Stimulated activated CD4-positive, alpha-beta T cell treated with anti-CD3 and anti-CD28 coated beads, Interleukin-1b, Interleukin-23, amount 100 ng/mL, for 4 hours (primary cell): ENCODE measurements at places on chromosomes 2 and 18.

- no peak for DNase-seq
Observed at GRCh38 chr2:8719528-8719927, 37.7 kb downstream of the ID2 start.

- no peak for DNase-seq
Observed at GRCh38 chr18:10057401-10057893, 143.6 kb downstream of the VAPA start.

DNA sequence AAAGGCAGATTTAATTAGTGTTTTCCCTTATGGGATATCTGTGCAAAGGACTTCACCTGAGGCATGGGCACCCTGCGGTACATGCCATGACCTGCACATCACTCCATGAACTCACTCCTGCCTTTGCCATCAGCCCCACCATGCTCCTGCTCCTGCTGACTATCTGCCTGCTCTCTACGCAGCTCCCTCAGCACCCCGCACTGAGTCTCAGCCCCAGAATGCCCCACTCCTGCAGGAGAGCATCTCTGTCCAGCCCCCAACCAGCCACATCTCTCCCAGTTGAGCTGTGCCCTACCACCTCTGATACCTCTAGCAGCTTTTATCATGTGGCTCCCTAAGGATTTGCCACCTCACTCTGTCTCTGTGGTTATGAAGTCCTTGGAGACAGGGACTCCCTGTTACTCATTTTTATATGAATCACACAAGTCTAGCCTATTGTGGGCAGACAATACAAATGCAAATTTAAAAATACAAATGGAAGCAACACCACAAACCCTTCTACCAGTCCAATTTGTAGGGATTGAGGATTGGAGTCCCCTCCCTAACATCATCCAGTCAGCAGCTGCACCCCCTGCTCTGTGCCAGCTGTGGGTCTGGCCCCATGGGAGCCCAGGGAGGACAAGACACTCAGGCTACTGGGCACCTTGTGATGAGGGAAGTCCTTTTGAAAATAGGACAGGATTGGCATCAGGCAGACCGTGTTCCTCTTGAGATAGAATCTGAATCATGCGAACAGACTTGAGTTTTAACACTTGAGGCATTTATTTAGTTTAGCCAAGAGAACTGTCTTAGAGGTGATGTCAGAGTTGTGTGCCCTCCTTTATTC is 689.6 kb upstream of the HS6ST1 start:
- DNase-seq: no peak

DNA sequence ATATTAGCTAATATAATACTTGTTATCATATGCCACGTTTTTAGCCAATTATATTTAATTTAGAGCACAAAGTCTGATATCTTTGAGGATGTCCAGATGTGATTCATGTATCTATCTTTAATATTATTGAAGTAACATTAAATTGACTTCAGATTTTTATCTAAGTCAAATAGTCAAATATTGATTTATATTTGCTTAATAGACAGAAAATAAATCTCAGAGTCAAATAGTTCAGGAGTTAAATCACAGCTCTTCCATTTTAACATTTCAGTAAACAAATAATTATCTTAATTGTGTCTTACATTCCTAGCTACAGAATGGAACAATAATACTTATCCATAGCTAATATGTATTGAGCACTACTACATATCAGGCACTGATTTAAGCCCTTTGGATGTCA is 379.4 kb upstream of the UBE2E3 start:
- no peak for DNase-seq

GRCh38 chr2:169464882-169465281 is 14.4 kb upstream of the BBS5 start:
- DNase-seq: no peak

GRCh38 chr18:59149007-59149406 is 9.3 kb downstream of the SEC11C start:
- DNase-seq: no peak

DNA sequence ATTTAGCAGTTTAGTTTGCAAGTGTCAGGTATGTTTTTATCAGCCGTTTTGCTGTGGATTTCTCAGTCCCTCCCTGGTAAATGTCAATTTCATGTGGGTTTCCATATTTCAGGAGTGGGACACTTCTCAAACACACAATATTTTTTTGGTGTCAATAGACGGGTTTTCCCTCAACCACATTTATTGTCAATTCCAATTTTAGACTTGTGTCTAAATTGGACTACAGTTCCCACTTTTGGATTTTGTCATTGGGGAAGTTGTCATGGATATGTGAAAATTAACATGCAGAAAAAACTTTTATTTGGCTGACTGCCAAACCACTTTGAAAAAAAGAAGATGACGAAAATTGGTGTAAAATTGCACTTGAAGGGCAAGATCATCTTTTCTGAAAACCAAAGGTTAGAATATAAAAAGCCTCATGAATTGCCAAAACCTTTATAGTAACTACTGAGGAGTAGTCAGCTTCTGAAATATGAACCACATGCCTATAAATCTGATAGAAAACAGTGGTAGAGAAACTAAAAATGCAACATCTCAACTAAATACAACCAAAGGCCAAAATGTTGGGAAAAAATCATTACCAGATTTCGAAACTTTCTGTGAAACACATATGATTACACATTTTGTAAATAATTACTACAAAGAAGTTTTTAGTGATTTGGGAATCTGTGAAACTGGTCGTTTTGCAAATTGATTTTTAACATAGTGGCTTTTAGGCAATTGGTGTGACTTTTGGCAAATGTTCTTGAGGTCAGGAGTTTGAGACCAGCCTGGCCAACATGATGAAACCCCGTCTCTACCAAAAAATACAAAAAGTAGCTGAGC is 106.4 kb downstream of the BCL2L11 start:
- DNase-seq: no peak

DNA sequence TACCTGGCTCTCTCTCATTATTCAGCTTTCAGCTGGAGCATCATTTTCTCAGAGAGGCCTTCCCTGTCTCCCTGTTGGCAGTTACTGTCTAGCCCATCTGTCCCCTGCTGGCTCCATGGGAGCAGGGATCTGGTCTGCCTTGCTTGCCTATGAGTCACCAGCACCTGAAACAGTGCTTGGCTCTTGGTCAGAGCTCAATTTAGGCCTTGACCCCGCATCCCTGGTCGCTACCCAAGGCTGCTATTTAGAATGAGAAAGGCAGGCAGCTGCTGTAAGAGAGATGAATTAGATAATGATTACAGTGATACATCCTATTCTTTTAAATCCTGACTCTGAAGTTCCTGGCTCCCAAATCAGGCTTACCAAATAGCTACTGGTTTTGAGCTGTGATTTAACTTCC is 32.9 kb downstream of the KCNE4 start:
- DNase-seq: no peak

DNA sequence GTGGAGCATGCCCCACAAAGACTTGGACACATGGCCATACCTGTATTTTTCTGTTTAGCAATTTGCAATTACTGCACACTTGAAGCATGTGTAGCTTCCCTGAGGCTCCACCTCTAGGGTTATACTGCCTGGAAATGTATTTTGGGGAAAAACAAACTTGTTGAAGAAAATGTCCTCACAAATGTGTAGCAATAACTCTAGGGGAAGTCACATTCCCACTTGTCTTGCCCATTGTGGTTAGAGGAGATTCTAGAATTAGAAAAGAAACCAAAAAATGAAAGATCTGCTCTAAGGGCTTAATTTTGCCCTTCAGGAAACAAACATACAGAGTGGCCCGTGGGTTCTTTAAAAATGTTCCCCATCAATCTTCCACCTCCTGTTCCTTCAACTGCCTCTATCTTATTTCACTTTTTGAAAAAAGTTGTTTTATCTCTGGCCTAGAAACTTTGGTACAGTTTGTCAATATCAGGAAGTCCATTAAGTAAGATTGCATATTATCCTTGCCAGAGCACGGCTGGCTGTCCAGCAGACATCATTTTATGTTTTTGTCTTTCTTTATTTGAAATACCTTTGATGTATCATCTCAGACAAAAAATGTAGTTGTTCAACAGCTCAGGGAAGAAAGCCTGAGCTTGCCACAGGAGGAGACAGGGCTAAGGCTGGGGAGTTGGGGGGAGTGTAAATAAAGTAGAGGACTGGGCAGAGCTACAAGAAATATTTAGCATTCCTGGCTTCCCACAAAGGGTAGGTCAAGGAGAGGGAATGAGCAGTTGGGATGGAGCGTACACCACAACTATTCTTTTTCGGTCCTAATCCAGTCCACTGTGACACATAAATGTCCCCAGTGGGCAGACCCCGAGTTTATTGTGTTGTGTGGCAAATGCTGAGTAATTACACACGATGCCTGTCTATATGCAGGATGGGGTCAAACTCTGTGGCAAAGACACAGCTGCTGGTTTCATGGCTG is 96.8 kb upstream of the CDC42EP3 start:
- DNase-seq: no peak
